ENCODE measurements at places on chromosomes 7 and 10.
A peak's percentile ranks its signal among the peaks of the same experiment; 100 is the strongest.

- no peak for DNase-seq
Measured at GRCh38 chr10:20975236-20975635, 78.1 kb upstream of the NEBL start.

GRCh38 chr10:1476455-1476803, 260.9 kb downstream of the ADARB2 start:
- DNase-seq = no peak

- no peak for DNase-seq
Measured at GRCh38 chr10:46514899-46515298, 41.6 kb downstream of the GPRIN2 start.

DNA sequence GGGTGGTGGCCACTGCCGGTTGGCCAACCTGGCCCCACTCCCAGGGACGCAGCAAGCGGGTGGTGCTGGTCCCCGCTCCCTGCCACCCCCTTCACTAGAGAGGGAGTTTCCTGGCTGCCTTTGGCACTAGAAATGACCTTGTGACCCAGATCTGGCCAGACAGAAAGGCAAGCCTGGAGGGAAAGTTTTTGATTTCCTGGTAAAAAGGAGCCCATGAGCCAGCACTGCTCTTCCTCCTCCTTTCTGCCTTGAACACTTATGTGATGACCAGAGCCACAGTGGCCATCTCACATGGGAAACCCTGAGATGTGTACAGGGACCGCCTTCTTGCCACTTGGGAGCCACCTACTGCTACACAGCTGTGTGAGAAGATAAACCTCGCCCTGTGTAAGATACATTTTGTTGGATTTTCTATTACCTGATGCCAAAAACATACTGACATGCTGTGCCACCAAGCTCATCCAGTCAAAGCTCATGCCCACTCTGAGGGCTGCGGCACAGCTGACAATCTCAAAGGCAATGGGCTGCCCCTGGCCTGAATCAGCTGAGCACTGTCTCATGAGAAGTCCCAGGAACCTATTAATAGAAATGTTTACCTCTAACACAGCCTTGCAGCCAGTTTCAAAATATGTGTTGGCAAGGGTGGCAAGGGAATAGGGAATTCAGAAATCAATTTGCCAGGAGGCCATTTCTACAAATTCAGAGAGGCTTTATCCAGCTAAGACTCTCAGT, 94.0 kb downstream of the CYTH3 start:
- no peak for DNase-seq

- DNase-seq = no peak
Measured at GRCh38 chr7:150923196-150923595, 54.9 kb downstream of the KCNH2 start.

DNA sequence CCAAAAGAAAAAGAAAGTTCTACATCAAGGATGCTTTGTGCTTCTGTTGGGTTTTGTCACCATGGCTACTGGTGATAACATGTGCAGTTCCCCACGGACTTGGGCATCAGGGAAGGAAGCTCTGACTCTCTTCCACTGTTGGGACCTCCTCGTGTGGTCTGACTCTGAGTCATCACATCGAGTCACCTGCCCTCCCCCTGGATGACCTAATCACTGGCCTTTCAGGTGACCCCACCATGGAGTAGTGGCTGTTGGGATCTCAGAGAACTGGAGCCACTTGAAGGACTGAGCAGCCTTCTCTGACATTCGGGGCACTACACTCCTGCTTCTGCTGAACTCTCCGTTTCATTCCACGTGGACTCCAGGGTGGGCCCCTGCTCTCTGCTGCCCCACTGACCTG, 60.8 kb upstream of the DOCK1 start:
- DNase-seq = no peak

DNA sequence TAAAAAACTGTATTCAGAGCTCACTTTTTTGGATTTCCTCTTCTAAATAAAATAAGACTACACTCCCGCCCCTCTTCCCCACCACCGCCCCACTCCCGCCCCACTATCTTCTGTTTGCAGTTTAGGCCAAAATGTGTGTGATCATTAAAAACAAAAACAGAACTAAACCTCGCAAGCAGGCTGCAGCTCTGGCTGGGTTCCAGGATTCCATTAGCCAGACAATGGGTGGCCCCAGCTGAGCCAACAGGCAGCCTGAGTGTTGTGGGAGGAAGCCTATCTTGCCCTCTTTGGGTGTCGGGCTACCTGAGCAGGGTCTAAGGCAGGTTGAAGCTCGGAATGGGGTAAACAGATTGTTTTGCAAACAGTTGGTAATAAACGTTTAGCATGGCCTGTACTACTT, 41.7 kb downstream of the ARL4A start:
- DNase-seq = no peak

GRCh38 chr10:94005050-94005449, 11.3 kb downstream of the PLCE1 start:
- DNase-seq = no peak

- no peak for DNase-seq
Measured at GRCh38 chr7:98107313-98107721, 655 bp downstream of the LMTK2 start.

GRCh38 chr7:79282882-79283602, 170.4 kb downstream of the MAGI2 start:
- DNase-seq = no peak

DNA sequence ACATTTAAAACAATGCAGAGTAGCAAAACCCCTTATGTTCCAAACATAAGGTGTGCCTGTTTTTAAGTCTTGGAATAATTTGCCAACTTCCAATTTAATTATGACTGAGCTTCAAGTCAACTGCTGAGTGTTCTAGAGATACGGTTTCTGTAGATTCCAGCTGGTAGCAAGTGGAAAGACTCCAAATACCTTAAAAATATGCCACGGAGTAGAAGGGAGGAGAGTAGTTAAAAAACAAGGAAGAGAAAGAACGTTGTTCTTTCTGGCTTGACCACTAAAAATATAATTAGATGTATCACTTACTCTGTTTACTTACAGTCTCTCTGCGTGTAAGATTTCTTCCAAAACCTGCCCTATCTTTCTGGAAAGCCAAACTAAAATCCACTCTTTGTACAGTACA, 24.5 kb upstream of the ABLIM1 start:
- DNase-seq = no peak

DNA sequence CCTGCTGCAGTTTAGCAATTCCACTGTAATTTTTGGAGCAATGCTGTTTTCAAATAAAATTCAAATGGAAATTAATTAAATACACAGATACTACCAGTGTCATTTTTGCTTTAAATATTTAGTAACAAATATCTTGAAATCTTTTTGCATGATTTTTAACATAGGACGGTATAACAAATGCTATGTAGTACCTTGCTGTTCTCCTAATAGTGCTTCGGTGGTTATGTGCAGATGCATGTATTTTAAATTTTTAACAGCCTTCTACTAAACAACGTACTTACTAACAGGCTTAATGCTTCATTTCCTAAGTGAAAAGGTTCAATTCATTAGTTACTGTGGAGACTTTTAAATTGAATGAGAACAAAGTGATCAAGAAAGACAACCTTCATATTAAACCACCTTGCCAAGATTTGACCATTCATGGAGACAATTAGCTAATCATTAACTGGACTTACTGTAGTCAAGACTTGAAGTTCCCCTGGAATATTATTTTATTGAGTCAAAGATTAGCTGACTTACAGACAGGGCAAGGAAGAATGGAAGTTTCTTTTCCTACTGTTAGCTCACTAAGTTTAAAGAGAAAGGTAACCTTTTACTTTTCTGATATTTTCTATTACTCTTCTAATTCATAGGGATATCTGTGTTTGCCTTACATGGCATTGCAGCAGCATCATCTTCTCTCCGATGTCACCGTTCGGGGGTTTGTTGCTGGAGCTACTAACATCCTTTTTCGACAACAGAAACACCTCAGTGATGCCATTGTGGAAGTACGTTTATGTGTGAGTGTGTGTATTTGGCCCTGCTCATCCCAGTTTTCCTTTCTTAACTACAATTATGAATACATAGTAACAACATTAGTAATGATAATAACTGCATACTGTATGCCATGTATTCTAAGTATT, 74.3 kb downstream of the AVL9 start:
- no peak for DNase-seq

DNA sequence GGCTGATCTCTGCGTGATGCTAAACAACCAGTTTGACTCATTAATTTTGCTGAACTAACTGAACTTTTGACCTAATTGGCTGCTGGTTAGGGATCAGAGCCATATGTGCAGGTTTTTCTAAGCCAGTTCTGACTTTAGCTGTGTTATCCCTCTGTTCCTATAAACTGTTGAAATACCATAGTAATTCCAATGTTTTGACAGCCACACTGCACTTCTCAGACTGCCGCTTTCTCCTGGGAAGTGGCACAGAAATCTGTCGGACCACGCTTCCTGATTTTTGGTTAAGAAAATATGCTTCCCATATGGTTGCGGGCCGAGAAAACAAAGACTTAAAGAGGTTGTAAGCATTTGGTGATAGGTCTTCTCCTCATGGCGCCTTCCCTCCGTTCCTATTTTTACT, 42.3 kb downstream of the TBXAS1 start:
- no peak for DNase-seq

GRCh38 chr10:67955614-67956013, 71.2 kb downstream of the SIRT1 start:
- no peak for DNase-seq

DNA sequence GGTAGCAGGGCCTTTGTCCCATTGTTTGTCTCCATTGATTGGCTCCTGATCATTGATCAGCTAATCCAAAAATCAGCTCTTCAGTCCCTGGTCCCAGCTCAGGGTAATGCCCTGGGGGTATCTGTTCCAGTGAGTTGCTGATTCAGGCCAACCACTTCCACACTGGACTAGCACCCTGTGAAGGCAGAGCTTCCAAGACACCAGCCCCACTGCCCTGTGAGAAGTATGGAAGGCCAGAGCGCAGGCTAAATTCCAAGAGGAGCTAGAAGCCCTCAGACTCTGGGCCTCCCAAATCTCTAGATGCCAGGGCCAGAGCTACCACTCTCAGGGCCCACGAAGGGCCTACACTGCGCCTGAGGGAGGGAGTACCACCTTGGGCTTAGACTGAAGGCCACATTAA, 10.4 kb downstream of the TMEM72 start:
- DNase-seq = no peak

DNA sequence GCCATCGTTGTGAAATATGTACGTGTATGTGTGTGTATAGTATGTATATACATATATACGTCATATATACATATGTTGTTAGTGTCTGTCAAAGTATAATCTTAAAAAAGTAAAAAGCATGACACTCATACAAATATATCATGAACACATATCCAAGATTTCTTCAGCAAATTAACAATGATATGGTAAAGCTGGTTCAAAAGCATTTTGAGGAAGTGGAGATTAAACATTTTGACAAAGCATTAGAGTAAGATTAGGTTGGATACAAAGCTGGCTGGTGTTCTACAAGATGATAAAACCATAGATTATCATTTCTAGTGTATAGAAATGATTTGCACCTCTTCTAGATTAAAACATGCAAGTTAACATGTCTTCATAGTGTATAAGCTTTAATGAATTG, 771 bp upstream of the NUDCD3 start:
- no peak for DNase-seq

- DNase-seq = no peak
Measured at GRCh38 chr10:71075759-71076472, 136.5 kb upstream of the UNC5B start.

DNA sequence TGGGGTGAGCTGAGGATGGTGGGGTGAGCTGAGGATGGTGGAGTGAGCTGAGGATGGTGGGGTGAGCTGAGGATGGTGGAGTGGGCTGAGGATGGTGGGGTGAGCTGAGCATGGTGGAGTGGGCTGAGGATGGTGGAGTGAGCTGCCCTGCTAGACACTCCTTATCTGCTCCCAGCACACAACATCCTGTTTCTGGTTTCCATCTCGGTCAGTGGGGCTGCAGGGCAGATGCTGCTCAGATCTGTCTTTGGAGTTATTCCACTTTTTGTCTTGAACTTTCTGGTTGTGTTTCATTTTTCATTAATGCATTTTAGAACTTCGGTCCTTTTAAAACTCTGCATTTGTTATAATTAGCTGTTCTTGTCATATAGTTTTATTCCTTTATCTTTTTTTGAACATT, 67.9 kb upstream of the ANTXRL start:
- no peak for DNase-seq

DNA sequence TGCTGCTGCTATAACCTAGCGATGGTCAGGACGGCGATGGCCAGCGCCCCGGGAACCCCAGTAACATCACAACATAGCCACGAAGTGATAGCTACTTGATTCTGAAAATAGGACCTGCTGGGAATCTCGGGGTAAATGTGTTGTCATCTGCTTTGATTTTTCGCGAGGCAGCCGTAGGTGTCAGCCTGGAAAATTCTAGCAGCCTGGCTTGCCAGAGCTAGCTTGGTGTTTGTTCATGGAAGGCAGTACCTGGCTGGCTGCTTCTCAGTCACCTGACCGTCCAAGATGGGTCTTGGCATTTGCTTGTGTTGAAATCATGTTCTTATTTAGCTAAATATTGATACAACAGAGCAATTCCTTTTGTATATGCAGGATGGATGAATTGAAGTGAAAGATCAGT, 82.4 kb upstream of the BTBD16 start:
- no peak for DNase-seq

DNA sequence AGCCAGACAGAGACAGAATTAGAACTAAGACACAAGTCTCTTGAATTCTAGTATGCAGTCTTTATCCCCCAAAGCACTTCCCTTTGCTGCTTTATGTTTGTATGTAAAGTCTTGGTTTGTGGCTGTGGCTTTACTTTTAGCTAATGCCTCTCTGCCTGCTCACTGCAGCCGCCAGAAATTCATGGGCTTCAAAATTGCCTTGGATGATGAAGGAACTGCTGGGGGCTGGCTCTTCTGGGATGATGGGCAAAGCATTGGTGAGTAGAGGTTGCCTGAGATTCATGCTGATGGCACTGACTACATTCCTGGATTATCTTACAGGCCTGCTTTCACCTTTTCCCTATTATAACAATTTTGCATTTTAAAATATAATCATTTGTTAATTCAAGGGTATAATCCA, 10.9 kb upstream of the MGAM2 start:
- DNase-seq = no peak

DNA sequence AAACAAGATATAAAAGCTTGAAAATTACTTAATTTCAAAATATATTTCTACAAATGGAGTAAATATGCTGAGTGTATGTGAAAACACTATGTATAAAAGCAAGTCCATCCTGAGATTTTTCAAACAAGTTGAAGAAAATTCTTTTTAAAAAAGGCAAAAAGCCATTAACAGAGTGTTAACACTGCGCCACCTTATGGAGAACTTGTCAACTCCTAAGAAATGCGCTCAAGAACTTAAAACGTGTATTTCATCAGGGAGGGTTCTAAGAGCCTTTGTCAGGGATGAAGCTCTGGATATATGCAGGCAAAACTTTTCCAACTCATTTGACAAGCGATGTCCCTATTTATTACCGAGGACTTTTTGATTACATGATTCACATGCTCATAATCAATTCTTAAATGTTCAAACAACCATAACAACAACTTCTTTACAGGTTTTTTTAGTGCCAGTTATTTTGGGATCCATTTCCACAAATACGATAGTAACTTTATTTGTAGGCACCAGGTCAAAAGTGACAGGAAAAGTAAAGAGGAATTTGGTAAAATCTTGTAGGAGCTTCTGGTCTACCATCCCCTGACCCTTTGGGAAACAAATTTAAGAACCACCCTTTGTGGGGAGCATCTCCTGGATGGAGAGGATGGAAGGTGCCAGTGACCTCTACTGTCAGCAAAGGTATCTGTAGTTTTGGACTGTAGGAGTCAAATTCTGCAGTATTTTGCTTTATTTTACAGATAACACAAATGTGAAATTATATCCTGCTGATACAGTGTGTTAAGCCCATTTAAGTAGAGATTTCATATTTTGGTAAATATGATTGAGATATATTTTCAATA, 23.2 kb downstream of the CALCR start:
- DNase-seq = peak; percentile 4

Measured in CD4-positive, alpha-beta T cell treated with Interleukin-21 for 1 hour (primary cell).